ENCODE measurements at places on chromosomes 4 and X. TPM values are rescaled to one million over a fixed set of nuclear protein-coding genes. Genes with fewer than 3 reads are reported as not detected.

DNA sequence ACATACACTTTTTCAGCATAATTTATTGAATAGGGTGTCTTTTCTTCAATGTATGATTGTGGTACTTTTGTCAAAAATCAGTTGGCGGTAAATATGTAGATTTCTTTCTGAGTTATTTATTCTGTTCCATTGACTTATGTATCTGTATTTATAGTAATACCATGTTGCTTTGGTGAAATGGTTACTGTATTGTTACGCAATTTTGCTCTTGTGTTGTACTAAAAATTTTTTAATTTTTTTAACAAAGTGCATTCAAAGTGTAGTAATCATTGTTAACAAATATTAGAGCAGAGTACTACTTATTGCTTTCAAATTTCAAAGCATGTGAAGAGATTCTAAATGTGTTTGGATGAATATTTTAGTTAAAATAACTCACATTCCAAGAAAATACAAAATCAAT, 915.4 kb downstream of the PCDH19 start:
- DNase-seq: no peak

GRCh38 chrX:48617542-48618340, 20.4 kb downstream of the WDR13 start:
- DNase-seq: no peak

DNA sequence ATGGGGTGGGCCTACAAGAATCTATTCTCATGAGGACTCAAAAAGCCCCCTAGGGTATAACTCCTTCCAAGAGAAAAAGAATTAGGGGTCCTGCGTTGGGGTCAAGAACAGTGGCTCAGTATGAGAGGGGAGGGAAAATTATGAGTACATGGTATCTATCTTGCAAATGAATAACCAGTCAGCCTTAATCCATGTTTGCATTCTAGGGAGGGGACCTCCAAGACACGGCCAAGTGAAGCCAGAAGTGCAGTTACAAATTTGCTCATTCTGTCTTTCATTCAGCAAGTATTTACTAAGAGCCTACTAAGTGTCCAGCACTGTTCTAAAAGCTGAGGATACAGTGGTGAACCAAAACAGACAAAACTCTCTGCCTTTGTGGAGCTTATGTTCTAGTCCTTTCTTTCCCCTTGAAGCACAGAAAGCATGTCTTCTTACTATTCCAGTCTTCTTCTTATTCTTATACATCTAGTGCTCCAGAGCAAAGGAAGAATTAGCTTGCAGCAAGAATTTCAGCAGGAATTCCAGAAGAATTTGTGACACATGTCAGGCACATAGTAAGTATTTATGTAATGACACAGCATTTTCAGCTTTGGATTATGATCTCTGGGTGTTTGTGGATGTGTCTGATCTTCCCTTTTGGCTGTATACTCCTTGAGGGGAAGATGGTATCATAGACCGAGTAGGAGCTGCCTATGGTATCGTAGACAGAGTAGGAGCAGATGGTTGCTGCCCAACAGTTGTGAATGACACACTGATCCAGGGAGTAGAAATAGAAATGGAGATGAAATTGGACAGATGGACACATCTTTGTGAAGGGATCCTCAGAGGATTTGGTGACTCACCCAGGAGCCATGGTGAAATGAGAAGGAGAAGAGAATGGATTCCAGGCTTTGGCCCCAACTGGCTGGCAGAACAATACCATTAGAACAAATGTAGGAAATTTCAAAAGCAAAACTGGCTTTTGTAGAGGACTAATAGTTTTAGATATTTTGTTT, 75.9 kb downstream of the COQ2 start:
- DNase-seq: peak; percentile 39

The PNMA5 gene
- total RNA-seq: not detected

The CXCL10 gene
- total RNA-seq: 0.90 TPM
